HT1080 (cell line): ENCODE measurements at places on chromosomes 6 and 20.

- no peak for DNase-seq
Observed at GRCh38 chr20:44942264-44942973, 17.8 kb downstream of the TOMM34 start.

DNA sequence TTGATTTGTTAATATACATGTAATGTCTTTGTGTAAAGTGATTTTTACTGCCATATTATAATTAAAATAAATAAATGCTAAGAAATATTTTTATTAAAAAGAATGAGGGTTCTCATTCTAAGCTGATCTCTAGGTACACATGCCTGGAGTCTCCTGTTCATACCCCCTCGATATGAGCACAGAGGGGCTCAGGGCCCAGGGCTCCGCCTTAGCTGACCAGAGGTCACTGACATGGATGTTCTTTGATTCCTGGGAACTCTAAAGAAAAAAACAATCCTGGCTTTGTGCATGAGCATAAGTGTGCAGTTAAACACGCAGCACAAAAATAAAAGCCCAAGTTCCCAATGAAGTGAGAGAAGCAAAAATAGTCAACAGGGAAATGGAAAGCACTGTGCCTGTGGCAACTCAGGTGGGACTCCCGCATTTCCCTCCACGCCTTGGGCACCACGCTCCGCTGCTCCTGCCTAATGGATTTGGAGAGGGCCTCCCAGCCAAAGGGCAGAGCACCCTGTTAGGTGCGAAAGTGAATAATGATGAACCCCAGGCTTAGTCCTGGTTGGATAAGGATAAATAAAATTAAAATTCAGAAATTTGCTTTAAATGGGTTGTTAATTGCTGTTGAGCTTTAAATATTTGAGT lies 33.3 kb upstream of the QKI start:
- no peak for DNase-seq

GRCh38 chr20:1381753-1382591 lies 10.9 kb downstream of the FKBP1A start:
- no peak for DNase-seq

- peak; percentile 60 for DNase-seq
Observed at GRCh38 chr6:42970871-42971612, 7.9 kb downstream of the PEX6 start.

GRCh38 chr6:41502917-41503671 lies 43.1 kb upstream of the FOXP4 start:
- DNase-seq: no peak

DNA sequence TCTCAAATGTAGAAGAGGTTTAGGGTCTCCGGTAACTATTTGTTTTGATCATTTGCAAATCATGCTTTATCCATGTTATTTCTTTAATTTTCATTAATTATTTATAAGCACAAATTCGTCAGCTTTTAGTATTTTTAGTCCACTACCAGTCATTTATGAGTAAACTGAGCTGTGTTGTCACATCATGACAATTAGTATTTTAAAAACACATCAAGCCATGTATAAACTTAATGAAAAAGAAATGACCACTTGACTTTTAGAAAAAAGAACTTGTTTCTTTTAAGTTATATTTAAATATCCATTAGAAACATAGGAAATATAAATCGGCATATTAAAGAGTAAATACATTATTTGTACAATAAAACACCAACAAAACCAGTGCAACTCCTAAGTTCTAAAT lies 2.8 kb downstream of the NKX2-4 start:
- DNase-seq: no peak

DNA sequence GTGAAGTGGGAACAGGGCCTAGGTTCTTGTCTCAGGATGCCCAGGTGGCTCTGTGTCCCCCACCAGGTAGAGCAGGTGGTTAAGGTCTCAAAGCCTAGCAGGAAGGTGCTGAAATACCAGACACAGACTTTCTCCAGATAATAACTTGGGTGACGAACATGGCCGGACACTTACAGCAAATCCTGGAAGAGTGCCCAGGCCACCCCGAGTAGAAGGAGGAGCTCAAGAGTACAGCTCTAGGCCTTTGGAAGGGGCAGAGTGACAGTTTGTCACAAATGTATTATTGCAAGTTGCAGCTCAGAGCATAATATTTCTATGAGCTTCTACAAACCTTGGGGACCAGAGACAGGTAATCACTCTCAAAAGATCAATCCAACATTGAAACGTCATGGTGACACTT lies 251.6 kb upstream of the SOX4 start:
- no peak for DNase-seq

GRCh38 chr6:165308926-165309731 lies at the start of gene C6orf118:
C6orf118 (minus strand) TSS chr6:165309605; CDS start chr6:165309586, 19 bp downstream.
- peak; percentile 83 for DNase-seq
